8988T (cell line): ENCODE measurements at places on chromosomes 11 and 22.
A peak's percentile ranks its signal among the peaks of the same experiment; 100 is the strongest.

DNA sequence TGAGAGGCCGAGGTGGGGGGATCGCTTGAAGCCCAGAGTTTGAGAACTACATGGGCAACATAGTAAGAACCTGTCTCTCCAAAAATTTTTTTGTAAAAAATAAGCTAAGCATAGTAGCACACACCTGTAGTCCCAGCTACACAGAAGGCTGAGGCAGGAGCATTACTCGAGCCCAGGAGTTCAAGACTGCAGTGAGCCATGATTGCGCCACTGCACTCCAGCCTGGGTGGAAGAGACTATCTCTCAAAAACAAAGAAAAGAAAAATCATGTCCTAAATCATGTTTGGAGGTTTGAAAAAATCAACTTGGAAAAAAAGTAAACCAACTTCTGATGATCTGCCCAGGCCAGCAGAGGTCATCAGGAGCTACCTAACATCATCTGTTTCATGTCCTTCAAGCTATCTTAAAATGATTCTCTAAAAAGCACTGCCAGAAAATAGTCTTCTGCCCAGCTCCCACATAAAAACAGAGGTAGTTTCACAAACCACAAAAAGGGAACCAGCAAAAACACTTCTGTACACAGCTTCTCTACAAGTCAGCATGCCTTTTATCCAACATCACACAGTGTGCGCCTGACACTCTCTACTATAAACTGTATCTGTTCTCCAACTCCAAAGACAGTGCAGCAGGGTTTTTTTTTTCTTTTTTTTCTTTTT is 165.0 kb downstream of the SOX6 start:
- DNase-seq, result no peak

GRCh38 chr22:46537225-46537945 is at the start of gene CELSR1:
TSS of gene CELSR1 (minus strand) at chr22:46537620. CDS start at chr22:46537170, 450 bp downstream.
- DNase-seq, result peak; percentile 86

DNA sequence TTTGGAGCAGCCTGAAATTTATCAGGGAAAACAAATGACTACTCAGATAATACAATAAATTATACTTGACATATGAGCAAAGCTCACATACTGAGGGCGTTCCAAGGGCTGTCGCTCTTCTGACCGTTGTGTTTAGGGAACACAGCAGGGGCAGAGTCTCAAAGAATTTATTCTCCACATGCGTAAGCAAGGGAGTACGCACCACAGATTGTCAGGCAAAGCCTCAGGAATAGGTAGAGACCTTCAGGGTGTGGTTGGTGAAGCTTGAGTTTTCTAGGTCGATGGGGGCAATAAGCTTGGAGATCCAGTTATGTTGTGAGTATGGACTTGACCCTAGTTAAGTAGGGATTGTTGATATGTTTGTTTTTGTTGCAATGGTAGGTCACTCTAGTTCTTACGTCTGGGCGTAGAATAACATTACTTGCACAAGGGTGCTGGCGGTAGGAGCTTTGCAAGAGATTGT is 830 bp downstream of the ACAT1 start:
- no peak for DNase-seq

DNA sequence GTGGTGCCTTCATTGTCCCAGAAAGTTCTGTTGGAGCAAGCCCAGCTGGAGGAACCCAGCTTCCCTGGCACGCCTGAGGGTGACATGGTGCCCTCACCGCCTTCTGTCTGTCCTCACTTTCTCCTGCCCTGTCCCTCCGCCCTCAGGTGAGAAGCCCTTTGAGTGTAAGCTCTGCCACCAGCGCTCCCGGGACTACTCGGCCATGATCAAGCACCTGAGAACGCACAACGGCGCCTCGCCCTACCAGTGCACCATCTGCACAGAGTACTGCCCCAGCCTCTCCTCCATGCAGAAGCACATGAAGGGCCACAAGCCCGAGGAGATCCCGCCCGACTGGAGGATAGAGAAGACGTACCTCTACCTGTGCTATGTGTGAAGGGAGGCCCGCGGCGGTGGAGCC is 46.0 kb upstream of the NNMT start:
- DNase-seq, result no peak

DNA sequence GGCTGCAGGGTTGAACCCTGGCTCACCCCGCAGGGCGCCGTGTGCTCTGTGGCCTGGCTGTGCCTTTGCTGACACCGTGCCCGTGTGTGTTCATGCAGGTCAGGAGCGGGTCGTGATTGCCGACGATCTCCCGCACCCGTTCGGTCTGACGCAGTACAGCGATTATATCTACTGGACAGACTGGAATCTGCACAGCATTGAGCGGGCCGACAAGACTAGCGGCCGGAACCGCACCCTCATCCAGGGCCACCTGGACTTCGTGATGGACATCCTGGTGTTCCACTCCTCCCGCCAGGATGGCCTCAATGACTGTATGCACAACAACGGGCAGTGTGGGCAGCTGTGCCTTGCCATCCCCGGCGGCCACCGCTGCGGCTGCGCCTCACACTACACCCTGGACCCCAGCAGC is 47.0 kb upstream of the PPP6R3 start:
- DNase-seq, result no peak

DNA sequence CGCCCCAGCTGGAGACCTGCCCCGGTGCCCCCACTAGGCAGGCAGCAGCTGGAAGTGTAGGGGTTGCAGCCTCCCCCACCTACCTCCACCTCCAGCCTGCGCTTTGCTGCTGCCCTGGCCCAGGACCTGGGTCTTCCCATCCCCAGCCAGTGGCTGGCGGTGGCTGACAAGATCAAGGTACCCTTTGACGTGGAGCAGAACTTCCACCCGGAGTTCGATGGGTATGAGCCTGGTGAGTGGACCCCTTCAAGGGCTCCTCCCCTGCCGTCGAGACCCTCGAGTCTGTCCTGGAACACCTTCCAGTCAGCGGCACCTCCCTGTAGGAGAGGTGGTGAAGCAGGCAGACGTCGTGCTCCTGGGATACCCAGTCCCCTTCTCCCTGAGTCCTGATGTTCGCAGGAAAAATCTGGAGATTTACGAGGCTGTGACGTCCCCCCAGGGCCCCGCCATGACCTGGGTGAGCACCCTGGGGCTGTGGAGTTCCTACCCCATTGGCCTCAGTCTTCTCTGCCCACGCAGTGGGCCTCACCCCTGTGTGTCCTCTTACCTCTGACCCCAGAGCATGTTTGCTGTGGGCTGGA is 4.4 kb downstream of the PGGHG start:
- DNase-seq, result peak; percentile 11

DNA sequence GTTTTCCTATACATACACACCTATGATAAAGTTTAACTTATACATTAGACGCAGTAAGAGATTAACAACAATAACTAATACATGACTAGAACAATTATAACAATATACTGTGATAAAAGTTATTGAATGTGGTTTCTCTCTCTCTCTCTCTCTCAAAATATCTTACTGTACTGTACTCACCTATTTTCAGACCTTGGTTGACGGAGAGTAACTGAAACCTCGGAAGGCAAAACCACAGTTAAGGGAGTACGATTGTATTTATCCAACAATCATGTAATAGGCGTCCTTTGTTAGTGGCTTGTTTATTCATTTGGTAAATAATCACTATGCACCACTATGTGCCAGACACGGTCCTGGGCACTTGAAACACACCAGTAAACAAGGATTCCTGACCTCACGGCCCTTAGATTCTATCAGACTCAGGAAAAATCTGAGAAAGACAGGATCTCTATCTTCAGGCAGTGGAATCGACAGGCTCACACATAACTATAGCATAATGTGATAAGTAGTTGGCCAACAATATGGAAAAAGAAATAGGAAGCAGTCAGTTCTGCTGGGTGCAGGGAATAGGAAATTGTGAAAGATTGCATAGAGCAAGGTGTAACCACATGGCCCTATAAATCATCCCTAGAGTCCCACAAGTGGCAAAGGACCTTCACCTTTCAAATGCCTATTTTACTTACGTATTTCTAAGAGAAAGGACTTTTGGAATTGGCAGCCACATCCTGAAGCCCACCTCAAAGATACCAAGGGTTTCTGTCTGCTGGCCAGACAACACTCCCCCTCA is 12.0 kb downstream of the ETS1 start:
- no peak for DNase-seq

DNA sequence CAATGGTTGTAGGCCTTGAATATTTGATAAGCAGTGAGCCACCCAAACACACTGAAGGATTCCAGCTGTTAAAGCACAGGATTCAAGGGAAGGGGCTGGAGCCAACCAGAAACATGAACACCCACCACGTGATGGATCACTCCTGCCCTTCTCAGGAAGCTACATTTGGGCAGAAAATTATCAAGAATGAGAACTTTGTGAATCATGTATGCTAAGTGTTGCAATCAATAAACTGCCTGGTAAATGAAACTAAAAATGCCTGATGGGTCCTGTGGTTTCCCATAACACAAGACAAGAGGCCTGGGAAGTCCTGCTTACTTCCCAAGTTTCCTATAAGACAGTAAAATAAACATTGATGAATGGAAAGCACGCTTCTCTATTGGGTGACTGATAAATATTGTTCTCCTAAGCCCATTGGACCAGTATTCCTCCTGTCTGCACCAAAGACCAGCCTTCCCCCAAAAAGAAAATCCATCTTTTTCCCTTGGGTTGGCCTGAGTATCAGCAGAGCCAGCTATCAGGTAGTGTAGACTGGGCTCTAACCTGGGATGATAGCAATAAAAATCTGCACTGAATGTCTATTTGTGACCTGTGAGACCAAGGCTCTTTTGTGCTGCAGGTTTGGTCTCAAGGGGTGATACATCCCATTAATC is 98.4 kb downstream of the CCDC83 start:
- DNase-seq, result no peak

DNA sequence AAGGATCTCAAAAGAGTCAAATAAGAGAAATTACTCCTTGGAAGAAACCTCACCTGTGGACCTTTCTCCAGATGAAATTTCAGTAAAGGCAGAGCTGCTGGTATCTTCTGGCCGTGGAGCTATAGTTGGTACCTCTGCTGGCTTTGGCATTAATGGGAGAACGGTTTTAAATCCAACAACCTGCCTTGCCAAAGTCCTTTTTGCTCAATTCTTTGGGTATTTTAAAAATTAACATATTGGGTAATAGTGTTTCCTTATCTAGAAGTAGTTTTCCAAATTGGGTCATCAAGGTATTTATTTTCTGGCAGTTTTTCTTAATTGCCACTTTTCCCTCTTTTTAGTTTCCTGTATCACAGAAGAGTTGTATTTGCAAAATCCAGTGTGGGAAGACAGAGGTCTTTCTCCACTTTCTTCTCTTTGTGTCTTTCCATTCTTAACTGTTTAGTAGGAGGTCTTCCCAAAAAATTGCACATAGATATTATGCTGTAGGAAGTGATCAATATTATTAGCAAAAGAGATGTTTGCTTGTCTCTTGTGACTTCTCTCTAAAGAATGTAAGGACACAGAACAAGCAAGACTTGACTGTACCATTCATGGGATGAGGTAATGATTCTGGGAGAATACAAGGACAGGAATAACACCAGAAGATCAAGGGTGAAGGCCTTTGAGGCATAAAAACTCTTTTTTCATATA is at the start of gene SAA4:
Gene SAA4 (minus strand): TSS at position 139 of the 693 bp plus-strand sequence. CDS start 876 bp downstream, outside the sequence.
- no peak for DNase-seq

DNA sequence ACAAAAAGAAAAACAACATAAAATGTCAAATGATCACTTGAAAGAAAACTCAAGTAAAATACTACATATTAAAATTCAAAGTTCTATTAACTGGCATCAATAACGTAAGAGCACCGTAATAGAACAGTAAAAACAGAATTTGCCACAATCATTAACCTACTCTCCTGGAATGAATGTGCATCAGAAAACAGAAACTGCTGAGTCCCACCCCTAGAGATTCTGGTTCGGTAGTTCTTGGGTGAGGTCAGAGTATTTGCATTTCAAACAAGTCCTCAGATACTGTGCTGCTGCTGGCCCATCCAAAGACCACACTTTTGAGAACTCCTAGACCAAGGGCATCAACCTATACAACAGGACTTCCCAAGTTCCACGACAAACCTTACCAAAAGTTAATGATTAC is 23.5 kb downstream of the PITPNB start:
- no peak for DNase-seq

DNA sequence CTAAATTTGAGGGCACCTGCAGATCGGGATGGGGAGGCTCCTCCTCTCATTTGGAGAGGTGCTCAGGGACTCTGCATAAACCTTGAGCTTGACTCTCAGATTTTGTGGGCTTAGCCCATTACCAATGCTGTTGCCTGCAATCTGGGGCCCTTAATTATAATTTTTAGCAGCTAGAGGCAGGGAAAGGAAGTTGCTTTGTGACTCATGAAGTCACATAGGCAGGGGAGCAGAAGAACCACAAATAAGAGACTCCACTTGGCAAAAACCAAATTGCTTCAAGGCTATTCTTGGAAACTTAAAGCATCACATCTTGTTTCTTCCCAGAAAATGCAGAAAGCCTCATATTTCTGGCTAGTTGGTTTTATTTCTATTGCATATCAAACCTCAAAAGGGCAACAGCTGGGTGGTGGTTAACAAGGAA is 46.9 kb downstream of the MICAL2 start:
- DNase-seq, result no peak

DNA sequence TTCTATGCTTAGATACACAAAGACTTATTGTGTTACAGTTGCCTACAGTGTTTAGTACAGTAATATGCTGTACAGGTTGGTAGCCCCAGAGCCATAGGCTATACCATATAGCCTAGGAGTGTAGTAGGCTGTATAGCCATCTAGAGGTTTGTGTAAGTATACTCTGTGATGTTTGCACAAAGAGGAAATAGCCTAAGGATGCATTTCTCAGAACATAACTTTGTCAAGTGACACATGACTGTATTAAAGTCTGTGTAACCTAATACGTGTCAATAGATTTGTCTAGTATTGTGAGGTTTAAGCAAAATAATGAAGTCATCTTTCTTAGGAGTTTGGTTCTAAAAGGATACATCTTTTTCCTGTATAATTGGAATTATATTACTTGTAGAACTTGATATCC is 5.5 kb downstream of the ZC3H12C start:
- DNase-seq, result no peak

DNA sequence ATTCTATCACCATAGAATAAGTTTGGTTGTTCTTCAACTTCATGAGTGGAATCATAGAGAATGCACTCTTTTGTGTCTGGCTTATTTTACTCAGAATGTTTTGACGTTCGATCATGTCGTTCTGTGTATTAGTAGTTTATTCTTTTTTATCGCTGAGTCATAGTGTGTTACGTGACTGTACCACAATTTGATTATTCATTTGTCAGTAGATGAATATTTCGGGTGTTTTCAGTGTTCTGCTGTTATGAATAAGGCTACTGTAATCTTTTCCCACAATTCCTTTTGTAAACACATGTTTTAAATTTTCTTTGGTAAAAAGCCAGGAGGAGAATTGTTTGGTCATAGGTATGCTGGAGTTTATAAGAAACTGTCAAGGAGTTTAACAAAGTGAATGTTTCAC is 279.9 kb upstream of the B3GAT1 start:
- DNase-seq, result no peak

DNA sequence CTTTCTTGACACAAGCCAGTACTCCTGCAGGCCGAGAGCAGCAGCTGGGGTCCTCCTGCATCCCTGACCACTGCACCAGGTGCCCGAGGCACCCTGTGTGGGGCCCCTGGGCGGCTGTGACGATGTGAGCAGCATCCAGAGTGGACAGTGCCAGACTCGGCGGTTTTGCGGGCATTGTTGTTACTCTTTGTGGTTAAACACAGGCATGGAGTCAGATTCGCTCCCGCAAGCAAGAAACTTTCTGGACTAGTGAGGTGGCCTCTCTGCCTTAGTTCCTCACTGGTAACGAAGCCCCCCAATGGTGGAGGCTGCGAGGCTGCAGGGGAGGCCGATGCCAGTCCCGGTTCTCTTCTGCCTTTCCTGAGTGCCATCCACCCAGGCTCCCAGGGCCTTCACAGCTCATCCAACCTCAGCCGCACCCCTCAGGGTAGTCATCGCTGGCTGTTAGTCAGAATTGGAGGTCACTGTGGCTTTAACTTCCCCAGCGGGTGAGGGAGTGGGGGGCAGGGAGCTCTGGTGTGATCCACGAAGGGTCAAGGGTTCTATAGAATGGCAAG is 3.7 kb upstream of the CLDN5 start:
- DNase-seq, result no peak

GRCh38 chr11:45027312-45027711 is 76.6 kb upstream of the TP53I11 start:
- no peak for DNase-seq
